ENCODE measurements at places on chromosomes 2 and 18.

DNA sequence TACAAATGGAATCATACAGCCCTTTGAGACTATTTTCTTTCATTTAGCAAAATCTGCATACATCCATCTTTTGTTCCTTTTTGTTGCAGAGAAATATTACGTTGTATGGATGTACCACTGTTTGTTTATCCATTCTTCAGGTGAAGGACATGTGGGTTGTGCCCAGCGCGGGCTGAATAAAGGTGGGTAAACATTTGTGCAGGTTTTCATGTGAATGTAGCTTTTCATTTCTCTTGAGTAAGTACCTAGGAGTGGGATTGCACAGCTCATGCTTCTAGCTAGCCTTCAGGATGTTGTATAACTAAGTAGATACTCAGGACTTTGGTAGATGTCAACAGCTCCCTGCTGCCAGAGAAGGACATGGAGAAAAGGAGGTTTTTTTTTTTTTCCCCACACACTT, 50.6 kb upstream of the SPRED2 start:
- DNase-seq = no peak

- DNase-seq = no peak
Measured at GRCh38 chr18:69999656-70000055, 52.0 kb upstream of the CD226 start.

GRCh38 chr2:99081891-99082290, 59.6 kb upstream of the C2orf15 start:
- no peak for DNase-seq

DNA sequence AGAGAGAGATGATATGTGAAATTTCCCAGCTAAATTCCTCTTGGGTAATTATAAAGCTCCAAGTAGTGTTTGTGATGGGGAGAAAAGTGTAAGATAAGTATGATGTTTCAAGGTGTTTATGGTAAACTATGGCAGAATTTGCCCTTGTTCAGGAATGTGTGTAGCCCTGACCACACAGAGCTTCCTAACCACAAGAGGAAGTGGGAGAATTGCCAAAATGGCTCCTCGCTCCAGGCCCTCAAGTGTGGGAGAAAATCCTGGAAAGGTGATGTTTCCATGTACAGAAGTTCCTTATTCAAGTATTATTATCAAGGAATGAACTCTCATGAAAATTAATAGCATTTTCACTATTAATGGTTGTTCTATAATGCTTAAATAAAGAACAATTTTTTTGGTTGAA, 878.3 kb downstream of the TDRD15 start:
- no peak for DNase-seq

GRCh38 chr2:207474863-207475485, 54.8 kb upstream of the CREB1 start:
- DNase-seq = no peak

- DNase-seq = no peak
Measured at GRCh38 chr2:234986876-234987720, 35.3 kb downstream of the SH3BP4 start.

DNA sequence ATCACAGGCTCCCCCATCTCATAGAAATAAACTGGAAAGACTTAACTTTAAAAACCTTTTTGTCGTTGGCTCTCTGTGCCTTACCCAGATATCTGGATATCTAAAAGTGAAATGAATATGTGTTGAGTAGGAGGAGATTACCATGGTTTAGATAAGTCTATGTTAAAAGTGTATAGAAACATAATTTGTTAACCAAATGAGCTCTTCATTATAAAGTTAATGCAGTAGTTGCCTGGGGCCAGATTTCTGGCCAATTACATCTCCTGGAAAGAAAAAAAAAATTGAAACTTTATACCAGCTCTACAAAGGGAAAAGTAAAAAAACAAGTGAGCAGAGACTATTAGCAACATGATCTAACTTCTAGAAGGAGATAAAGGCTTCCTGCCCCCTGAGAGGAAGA, 259.6 kb upstream of the UBE2E3 start:
- no peak for DNase-seq

GRCh38 chr2:18402831-18403230, 157.6 kb downstream of the RDH14 start:
- no peak for DNase-seq

GRCh38 chr2:3527886-3528785, 8.8 kb upstream of the ADI1 start:
- DNase-seq = no peak

GRCh38 chr2:9106338-9107167, 100.1 kb upstream of the ASAP2 start:
- DNase-seq = no peak

DNA sequence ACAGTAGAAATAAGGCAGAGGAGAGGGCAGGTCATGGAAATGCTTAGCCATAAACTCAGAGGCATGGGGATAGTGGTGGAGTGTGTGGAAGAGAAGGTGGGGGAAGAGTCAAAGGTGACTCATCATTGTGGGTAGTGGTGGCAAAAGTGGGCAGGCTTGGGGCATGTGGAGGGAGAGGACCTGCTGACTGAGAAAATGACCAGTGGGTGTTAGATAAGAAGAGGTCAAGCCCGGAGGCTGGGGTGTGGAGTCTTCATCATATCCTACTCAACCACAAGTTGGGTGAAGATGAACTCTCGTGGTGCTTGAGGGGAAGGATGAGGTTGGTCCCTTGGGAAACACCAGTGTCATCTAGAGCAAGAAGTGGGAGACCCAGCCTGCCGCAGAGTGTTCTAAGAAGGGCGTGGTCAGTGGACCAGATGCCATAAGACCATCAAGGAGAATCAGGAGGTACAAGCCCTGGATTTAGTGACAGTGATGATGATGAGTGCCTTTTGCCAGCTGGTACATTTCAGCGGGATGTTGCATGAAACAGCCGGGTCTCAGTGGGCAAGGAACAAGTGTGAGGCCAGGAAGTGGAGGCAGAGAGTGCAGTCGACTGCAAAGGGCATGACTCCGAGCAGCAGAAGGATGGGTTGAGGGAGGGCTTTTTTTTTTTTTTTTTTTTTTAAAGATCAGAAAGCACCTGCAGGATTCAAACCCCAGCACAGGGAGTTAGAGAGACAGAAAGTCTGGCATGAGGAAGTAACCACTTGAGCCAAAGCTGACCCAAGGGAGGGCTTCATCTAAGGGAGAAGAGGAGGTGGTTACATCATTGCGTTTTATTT, 122.6 kb upstream of the SPRED2 start:
- no peak for DNase-seq

DNA sequence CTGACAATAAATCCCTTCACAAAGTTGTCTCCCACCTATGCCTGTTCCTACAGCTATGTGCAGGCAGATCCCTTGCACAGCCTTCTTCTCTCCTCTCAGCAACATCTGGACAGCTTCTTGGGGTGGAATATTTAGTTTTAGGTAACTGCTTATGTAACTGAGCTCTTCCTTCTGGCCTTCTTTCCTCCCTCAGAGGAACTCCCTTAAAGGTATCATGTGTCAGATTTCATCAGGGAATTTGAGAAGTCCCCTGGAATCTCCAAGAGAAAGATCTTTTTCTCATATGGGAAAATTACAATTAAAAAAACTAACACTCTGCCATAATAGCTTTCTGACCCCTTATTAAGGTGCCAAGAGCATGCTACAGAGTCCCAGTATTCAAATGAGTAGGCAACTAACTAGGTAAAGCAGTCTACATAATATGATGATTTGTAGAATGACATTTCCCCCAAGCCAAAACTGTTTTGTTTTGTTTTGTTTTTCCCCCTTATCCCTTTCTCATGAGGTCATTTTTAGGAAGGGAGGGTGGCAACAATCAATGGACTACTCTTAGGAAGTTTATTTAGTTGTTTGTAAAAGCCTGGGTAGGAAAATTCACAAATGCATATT, 2.4 kb downstream of the TMEM200C start:
- no peak for DNase-seq

DNA sequence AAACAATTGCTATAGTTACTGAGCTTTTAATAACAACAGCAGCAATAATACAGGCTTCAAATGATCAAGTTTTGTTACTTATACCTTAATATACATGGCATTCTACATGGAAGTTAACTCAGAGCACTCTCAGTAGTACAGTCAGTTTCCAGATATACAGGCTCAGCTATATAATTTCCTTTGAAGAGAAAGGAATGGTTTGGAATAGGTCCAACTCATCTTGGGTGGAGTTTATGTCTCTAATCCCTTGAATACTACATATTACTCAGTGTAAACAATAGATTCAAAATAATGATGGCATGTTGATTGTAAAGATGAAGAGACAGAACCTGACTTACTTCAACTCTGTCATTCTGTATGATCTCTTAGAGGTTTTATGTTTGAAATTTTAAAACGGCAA, 174.9 kb downstream of the EPHA4 start:
- no peak for DNase-seq

DNA sequence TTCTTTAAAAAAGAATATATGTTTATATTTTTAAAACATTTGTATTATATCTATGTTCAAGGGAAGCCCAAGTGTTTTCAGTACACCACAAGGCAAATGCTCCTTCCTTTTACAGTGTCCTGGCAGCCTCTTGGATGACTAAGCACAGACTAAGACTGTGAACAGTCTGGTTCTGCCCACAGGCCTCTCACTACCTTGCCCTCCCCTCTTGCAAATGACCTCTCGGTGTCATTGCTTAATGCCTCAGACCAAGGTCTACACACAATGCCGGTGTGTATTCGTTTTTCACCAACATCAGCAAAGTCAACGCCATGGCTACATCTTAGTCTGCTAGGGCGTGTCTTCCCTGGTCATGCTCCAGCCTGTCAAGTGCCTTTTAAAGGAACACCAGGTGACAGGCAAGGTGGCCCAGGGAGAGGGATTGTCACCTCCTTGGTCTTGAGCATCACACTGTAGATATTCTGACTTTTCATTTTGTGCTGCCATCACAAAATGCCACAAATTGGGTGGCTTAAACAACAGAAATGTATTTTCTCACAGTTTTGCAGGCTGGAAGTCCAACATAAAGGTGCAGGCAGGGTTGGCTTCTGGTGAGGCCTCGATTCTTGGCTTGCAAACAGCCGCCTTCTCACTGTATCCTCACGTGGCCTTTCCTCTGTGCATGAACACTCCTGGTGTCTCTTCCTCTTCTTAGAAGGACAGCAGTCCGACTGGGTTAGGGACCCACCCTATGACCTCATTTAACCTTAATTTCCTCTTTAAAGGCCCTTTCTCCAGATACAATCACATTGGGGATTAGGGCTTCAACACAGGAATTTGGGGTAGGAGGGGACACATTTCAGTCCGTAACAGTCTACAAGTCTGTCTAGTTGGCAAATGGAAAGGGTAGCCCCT, 266.5 kb downstream of the KLHL29 start:
- no peak for DNase-seq

- no peak for DNase-seq
Measured at GRCh38 chr2:215994911-215995310, 18.4 kb downstream of the MREG start.

- DNase-seq = no peak
Measured at GRCh38 chr2:24824966-24825882, 32.0 kb downstream of the CENPO start.

DNA sequence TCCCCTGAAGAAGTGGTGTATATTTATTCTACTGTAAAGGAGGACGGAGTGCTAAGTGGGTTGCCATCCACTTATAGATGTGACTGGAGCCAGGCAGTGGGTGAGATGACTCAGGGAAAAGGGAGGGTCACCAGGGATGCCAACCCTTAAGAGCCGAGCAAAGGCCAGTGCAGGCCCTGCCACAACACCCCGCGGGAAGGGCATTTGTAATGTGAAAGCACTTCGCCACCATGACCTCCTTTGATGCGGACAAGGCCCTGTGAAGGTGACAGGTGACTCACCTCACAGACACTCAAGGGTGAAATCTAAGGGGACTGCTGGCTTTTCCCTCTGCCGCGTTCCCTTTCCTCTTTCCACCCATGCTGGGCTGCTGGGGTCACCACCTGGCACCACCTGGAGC, 50.2 kb upstream of the MRPL33 start:
- no peak for DNase-seq

DNA sequence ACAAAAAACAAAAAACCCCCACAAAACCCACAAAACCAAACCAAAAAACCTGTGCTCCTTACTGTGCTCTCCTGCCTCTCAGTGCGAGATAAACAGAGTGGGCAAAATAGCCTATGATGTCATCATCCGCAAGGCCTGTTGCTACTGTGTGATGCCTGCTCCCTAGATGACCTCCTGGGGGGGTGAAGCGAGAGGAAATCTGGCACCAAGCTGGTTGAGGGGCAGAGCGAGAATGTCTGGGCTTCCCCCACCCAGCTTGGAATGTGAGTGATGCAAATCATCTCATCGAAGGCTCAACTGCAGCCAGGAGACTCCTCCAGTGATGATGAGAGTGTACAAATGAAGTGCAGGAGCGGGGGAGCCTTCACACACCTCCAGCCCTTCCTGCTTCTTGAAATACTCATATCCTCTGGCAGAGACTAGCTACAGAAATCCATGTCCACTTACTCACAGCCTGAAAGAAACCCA, 57.7 kb upstream of the MAP4K3 start:
- DNase-seq = no peak

DNA sequence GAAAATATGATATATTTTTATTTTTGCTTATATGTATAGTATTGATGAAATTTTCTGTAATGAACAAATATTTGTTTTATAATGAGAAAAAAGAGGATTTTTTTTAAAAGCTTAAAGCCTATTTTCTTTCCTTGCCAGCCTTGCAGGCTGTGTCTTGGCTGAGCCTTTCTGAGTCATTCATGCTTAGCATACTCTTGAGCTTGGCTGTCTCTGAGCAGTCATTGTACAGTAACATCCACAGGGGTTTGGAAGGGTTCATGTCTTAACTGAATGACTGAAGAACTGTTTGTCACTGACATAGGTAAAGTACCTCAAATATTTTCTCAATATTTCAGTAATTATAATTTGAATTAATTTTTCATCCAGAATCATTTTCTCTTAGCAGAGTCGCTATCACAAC, 49.3 kb downstream of the GPR39 start:
- DNase-seq = no peak

GRCh38 chr18:41121116-41121826, 833.8 kb upstream of the PIK3C3 start:
- DNase-seq = no peak
